ENCODE measurements at places on chromosomes 5 and 9.

DNA sequence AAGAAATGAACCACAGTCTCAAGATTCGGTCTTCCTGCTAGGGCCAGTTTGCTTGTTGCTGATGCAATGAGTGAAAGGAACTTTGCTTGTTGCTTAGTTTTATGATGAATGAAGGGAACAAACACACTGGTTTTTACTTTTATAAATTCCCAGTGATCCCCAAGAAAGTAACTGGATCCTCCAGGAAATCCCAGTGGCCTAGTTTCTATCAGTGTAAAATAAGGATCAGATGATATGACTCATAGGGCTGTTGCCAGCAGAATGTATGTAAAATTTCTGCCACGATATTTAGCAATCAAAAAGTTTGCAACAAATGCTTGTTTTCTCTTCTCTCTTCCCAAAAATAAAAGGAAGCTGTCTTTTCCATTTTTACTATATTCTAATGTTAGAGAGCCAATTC is 160.1 kb upstream of the CDKN2B start:
- DNase-seq: no peak

- DNase-seq: no peak
Observed at GRCh38 chr5:540071-540905, 16.0 kb upstream of the SLC9A3 start.

DNA sequence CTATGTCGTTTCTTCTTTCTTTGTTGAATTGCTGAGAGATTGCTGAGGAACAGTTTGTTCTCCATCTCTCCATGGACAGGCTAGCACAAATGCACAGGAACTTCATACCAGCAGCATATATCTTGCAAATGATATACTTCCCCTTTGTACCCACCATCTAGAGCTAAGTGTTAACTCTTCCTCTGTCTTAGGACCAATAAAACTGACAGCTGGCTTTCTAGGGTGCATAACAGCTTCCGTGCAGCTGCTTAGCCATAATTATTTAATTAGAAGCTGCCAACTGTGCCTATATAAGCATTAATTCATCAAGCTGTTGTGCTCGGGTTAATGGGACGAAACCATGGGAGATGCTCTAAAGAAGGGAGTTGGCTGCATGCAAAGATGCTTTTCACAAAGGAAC is 38.7 kb downstream of the KCTD16 start:
- DNase-seq: no peak

DNA sequence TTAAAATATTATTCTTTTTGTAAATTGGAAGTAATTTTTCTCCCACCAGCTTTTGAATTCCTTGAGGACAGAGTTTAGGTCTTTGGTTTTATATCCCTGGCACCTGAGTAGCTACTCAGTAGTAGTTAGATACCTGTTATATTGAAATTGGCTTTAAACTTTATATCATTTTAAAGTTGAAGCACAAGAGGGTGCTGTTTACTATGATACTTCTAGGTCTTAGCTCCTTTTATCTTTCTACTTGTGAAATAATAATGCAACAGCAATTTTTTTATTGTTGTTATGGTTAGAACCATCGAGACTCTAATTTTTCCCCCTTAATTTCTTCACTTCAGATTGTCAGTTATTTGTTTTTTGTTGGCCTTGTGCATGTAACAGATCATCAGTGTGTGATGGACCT is 46.3 kb downstream of the AP3S1 start:
- DNase-seq: no peak

Measured in stimulated activated CD4-positive, alpha-beta T cell treated with anti-CD3 and anti-CD28 coated beads, Interleukin-1b, Interleukin-23, amount 100 ng/mL, for 1 hour (primary cell).